ENCODE measurements at places on chromosomes 4 and X. TPM values are rescaled to one million over a fixed set of nuclear protein-coding genes. Genes with fewer than 3 reads are reported as not detected.

DNA sequence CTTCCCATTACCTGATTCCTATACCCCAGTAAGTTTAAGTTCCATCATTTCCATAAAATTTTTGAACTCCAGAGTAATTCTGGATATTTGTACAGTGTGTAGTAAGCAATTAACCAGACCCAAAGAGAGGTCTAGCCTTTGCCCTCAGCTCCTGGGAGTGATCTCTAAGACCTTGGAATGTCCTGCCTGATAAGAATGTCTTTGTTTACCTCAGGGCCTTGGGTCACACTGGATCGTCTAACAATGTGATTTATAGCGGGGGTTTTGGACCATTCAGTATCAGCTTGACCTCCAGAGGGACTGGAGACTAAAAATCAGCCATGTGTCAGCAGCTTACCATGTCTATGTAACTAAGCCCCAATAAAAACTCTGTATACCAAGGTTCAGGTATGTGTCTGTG is 330.9 kb upstream of the PPP1R2C start:
- no peak for DNase-seq

GRCh38 chr4:74315376-74315775 is 7.1 kb downstream of the EPGN start:
- no peak for DNase-seq

DNA sequence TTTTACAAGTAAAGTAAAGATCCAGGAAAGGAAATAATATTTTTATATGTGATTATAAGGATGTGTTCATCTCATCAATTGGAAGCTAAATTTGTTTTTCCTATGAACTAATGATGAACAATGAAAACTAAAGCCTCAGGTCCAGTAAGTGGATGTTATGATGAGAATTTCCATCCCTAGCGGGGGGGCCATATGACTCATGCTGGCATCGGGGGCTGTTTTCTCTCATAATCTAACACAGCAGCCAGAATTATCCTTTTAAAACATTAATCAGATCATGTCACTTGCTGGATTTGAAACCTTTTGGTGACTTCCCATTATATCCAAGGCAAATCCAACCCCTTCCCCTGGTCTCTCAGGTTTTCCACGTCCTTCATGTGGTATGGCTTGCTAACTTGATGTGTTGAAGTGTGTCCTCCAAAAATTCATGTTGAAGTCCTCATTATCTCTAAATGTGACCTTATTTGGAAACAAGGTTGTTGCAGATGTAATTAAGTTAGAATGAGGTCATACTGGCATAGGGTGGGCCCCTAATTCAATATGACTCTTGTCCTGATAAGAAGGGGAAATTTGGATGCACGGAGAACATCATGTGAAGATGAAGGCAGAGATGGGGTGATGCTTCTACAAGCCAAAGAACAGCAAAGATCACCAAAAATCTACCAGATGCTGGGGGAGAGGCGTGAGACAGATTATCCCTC is 96.8 kb downstream of the AKAP4 start:
- no peak for DNase-seq

The CXCL13 gene
- 0.10 TPM for polyA plus RNA-seq

DNA sequence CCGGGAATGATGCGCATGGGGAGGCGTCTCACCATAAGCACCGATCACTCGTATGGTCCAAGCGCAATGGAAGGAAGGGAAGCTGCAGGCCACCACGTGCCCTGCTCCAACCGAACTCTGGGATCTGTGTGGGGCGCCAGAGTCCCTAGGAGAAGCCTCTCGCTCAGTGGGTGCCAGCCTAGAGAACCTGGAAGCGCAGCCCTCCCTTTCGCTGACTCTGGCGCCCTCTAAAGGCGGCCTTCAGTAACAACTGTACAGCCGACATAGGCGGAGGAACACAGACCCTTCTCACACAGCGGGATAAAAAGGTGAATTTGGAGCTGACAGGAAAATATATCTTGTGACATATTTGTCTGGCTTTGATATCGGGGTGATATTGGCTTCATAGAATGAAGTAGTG is 76.0 kb downstream of the INTS6L start:
- no peak for DNase-seq

DNA sequence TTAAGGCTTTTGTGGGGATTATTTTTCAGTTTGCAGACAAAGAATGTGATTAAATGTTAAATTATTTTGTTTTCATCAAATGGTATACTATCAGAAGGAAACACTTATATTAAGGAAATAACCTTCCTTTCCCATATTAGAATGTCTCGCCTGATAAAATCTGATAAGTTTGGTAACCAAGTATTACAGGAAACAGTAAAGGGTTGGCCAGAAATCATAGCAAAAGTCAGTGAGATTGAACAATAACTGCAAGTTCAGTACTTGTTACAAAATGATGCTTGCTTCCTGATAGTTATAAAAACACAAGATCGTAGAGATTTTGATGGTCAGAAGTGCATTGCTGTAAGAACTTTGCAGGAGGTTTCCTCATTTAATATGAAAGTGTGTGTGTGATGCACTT is 40.5 kb downstream of the FABP2 start:
- no peak for DNase-seq

The HMX1 gene
- not detected for polyA plus RNA-seq

The RNF175 gene
- 0.27 TPM for polyA plus RNA-seq

The FHIP1A gene
- 1.2 TPM for polyA plus RNA-seq

DNA sequence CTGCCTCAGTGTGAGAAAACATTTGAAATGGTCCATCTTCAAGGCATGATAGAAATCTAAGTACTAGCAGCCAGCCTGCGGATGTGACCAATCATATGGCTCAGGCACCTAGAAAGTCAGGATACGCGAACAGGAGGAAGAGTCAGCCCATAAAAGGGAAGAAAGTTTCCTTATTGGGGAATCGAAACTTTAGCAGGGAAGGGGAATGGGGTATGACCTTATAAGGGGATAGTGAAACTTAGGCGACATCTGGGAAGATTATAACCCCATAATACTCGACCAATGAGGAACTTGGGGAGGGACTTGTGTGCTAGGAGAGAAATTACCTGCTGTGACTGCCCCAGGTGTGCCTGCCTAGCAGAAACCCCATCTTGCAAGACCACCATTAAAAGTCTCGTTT is 26.2 kb upstream of the PYURF start:
- no peak for DNase-seq

- DNase-seq, result no peak
These were observed 81.7 kb downstream of the HS6ST2 start for GRCh38 chrX:132876523-132877338.

GRCh38 chr4:77701121-77701520 is 95.5 kb downstream of the CXCL13 start:
- no peak for DNase-seq

The IL3RA gene
- polyA plus RNA-seq, result 16.7 TPM

DNA sequence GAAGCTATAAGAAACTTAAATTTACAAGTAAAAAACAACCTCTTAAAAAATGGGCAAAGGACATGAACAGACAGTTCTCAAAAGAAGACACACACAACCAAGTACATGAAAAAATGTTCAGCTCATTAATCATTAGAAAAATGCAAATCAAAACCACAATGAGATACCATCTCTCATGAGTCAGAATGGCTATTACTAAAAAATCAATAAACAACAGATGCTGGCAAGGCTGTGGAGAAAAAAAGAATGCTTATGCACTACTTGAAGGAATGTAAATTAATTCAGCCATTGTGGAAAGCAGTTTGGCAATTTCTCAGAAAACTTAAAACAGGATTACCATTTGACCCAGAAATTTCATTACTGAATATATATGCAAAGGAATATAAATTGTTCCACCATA is 666.3 kb upstream of the GRIA3 start:
- no peak for DNase-seq

GRCh38 chrX:2514131-2514530 is 13.4 kb upstream of the DHRSX start:
- no peak for DNase-seq

DNA sequence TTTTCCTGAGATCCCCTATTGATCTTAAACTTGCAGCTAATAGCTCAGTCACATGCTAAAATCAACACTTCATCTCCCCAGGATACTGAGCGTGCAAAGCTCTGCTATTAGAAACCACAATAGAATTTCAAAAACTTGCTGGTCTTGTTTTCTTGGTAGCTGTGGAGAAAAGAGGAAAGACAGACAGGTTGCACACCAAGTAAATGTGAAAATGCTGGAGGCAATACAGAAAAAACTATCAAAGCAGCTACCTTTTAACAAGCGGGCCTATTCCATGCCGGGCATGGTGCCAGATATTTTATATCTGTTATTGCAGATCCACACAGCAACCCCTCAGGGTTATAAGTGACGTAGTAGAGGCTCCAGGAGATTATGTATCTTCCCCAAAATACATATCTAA is 171.9 kb downstream of the DCTD start:
- peak; percentile 31 for DNase-seq

The DCAF8L2 gene
- polyA plus RNA-seq, result not detected

- DNase-seq, result no peak
These were observed 16.9 kb upstream of the TSR2 start for GRCh38 chrX:54423161-54423888.

DNA sequence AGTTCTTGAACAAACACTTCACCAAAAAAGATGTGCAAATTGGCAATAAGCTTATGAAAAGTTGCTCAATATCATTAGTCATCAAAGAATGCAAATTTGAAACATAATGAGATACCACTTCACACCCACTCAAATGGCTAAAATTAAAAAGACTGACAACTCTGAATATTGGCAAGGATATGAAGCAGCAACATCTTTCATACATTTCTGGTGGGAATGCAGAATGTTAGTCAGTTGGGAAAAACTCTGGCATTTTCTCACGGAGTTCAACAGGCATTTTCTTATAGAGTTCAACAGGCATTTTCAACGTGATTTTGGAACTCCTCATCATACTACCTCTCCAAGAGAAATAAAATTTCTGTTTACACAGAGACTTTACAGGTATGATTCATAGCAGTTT is 297.4 kb upstream of the MAGEC2 start:
- DNase-seq, result no peak

The THAP9 gene
- polyA plus RNA-seq, result 3.4 TPM

- no peak for DNase-seq
These were observed 17.5 kb upstream of the MAGEA10 start for GRCh38 chrX:152155766-152156310.

The NAP1L2 gene
- 6.4 TPM for polyA plus RNA-seq

DNA sequence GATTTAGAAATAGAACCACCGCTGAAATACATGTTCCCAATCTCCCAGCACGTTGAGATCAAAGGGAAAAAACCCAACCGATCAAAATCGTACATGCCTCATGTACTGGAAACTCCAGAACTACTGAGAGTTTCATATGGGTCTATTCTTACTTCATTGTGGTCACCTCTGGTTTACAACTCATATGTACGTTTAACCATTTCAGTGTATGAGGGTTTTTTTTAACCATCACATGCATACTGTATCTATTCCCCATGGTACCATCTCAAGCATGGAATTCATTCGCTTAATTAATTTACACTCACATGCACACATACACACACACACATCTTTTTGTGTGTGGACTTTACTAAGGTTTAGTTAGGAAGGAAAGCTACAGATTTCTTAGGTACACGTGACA is 46.0 kb upstream of the CLNK start:
- no peak for DNase-seq

- DNase-seq, result no peak
These were observed 508.7 kb upstream of the DIPK2B start for GRCh38 chrX:45709381-45709780.

DNA sequence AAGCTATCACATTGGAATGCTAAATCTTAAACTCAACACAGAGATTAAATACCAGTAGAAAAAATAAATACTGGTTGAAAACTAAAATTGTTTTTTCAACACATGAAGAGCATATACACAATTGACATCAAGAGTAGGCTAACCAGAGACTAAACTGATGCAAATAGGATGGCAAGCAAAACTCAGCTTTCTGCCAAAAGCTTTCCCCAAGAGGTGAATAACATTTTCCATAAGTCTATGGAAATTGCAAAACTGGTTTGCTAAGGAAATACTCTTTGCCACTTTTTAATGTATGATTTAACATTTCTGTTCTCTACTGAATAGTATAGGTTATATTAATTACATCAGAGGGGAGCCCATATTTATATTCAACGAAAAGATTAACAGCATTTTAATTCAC is 23.8 kb downstream of the IQCM start:
- DNase-seq, result no peak

DNA sequence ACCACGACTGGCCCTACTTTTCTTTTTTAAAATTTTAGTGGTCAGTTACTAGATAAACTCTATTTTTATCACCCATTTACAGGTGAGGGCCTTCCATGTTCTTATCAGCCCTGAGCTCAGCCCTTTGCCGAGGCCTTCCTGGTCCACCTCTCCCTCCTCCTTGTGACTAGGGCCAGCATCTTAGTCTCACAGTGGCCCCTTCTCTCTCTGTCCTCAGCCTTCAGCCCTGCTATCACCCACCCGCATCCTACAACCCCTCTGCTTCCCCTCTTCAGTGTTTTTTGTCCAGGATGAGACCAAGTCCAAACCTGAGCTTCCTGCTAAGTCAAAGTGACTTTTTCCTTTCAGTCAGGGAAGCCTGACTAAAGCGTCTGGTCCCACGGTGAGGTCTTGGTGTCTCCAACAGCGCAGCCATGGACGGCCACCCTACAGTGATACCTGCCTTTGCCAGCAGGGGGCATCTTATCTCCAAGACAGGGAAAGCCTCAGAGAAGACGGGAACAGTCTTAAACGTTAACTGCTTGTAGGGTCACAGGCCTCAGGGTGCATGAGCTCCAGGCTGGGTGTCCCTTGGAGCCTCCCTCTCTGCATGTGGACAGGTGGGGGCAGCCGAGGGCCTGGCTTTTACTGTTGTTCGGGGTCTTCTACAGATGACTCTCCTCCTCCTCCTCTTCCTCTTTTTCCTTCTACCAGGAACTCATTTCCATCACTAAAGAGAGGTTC is 11.7 kb upstream of the GAGE10 start:
- DNase-seq, result no peak

The MAGEB3 gene
- not detected for polyA plus RNA-seq

DNA sequence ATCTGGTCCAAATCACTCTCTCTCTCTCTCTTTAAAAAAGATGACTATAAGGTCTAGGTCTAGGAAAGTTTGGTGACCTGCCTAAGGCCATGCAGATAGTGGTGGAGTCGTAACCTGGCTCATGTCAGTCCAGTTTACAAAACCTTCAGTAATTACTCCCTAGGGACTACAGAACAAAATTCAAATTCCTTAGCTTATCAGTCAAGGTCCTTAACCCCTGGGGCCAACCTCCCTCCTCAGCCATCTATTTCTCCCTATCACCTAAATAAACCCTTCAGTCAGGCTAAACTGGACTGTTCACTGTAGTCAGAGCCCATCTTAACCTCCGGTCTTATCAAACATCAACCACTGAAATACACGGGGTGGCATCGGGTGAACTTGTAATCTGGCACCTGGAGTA is 68.9 kb downstream of the MAP3K15 start:
- no peak for DNase-seq

DNA sequence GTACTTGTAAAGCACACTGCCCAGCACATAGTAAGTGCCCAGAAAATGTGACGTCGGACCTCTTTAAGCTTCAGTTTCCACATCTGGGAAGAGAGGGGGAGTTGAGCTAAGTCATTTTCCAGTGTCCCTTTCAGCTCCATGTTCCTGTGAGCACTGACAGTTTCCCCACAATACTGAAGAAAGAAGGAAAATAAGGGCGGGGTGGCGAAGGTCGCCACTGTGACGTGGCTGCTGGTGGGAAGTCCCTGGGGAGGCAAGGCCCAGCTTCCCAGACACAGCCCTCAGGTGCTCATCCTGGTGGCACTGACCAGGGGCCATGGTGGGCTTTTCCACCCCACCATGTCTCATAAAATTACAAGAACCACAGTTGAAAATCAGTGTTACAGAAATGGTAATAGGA is 121.8 kb downstream of the PTTG2 start:
- DNase-seq, result no peak

The FMR1NB gene
- polyA plus RNA-seq, result not detected

Measured in urinary bladder (tissue), 4 donors.